ENCODE measurements at places on chromosomes 1 and 21. TPM values are rescaled to one million over a fixed set of nuclear protein-coding genes. Genes with fewer than 3 reads are reported as not detected.
A peak's percentile ranks its signal among the peaks of the same experiment; 100 is the strongest.

ATP6V1G3 gene
- total RNA-seq, result not detected

MAGI3 gene
- total RNA-seq, result 8.8 TPM

THEM5 gene
- total RNA-seq, result not detected

DTL gene
- total RNA-seq, result 19.9 TPM

TP73 gene
- total RNA-seq, result not detected

KRTAP20-4 gene
- not detected for total RNA-seq

PPIAL4G gene
- not detected for total RNA-seq

DNA sequence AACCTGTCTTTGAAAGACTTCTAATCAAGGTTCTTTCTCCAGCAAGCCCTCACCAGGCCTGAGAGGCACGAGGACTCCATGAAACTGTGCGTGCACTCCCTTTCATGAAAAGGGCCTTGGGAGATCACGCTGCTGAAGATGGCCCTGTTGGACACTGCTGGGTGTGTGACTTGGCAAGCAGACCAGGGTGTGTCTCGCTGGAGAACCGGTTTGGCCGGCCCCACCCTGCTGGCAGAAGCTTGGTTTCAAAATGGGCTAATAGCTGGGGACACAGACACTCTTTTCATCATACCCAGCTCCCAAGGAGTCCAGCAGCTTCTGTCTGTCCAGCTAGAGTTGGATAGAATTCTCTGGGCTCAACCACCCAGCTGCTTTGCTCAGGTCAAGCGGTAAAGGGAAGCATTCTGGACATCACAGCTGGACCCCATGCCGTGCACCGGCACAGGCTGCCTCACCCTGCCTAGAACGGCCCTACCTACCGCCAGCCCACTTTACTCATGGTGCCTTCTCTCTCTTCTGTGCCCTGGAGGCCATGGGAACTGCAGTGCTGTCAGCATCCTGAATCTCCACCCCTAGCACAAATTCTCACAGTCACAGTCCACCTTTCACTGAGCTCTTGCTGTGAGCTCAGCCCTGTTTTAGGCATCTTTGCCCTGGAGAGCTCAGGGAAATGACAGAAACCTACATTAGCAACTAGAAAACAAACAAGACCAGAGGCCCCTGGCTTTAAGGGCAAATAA lies 24.6 kb downstream of the PKP1 start:
- no peak overlapping the region for H3K4me3 ChIP-seq
- H3K36me3 ChIP-seq, result no peaks in the 10 kb centered on the region
- DNase-seq, result no peak
- no peaks in the 10 kb centered on the region for H3K4me1 ChIP-seq

- H3K36me3 ChIP-seq, result no peaks in the 10 kb centered on the region
- no peaks in the 10 kb centered on the region for H3K27me3 ChIP-seq
- no peak overlapping the region for H3K27ac ChIP-seq
- H3K4me1 ChIP-seq, result peaks cover 6% of the 10 kb centered on the region
These were observed 484.3 kb downstream of the LMO4 start for GRCh38 chr1:87812871-87813577.

- DNase-seq, result no peak
- no peak overlapping the region for H3K4me3 ChIP-seq
- peaks cover 5% of the 10 kb centered on the region for H3K27me3 ChIP-seq
- no peaks in the 10 kb centered on the region for H3K36me3 ChIP-seq
- H3K27ac ChIP-seq, result no peak overlapping the region
- no peaks in the 10 kb centered on the region for H3K4me1 ChIP-seq
These were observed 101.7 kb downstream of the ADAMTS1 start for GRCh38 chr21:26743524-26743923.

GRCh38 chr1:61519631-61520030 lies 205.3 kb downstream of the TM2D1 start:
- no peak overlapping the region for H3K4me3 ChIP-seq
- H3K27me3 ChIP-seq, result no peaks in the 10 kb centered on the region
- no peak for DNase-seq
- H3K4me1 ChIP-seq, result no peaks in the 10 kb centered on the region

- no peak overlapping the region for H3K4me3 ChIP-seq
- no peak for DNase-seq
- H3K27me3 ChIP-seq, result no peaks in the 10 kb centered on the region
- H3K36me3 ChIP-seq, result no peaks in the 10 kb centered on the region
- H3K4me1 ChIP-seq, result no peaks in the 10 kb centered on the region
These were observed 1366.0 kb downstream of the NCAM2 start for GRCh38 chr21:22364163-22364562.

DNA sequence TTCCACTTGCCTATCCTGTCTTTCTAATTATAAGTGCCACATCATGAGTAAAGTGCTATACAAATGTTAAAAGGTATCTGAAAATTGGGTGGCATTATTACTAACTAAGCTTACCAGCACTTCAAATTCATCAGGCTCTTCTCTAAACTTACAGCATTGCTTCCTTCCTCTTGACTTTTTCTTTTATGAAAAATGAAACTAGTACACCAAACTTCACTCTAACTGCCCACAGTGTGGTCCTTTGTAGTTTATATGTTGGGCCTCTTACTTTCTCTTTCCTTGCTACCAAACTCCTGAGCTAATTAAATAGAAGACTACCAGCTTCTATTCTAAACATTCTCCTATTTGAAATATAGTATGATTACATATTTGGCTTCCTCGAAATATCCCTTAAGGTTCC lies 81.8 kb downstream of the NOTCH2 start:
- H3K4me3 ChIP-seq, result no peak overlapping the region
- H3K27ac ChIP-seq, result 0 out of 2 replicates have a peak overlapping the region, but pooled peaks have one; percentile 44
- peaks cover 13% of the 10 kb centered on the region for H3K4me1 ChIP-seq
- DNase-seq, result no peak
- H3K27me3 ChIP-seq, result no peaks in the 10 kb centered on the region

DNA sequence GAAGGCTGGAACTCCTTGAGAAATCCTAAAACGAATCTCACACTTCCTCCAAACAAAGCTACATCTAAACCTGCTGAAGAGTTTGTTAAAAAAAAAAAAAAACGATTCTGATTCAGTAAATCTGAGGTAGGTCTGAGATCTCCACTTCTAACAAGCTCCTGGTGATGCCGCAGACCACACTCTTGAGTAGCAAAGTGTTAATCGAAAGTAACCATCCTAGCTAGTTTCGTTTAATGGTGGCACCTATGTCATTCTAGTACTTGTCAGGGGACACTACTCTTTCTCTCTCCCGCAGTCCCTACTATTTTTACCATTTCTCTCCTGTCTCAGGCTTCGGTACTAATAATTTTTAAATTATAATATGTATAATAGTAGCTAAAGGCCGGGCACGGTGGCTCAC lies 2.1 kb downstream of the CLCC1 start:
- H3K27me3 ChIP-seq, result no peaks in the 10 kb centered on the region
- no peak overlapping the region for H3K4me3 ChIP-seq
- H3K36me3 ChIP-seq, result no peaks in the 10 kb centered on the region
- H3K27ac ChIP-seq, result no peak overlapping the region

- no peaks in the 10 kb centered on the region for H3K36me3 ChIP-seq
- no peak for DNase-seq
- peaks cover 4% of the 10 kb centered on the region for H3K27me3 ChIP-seq
- H3K27ac ChIP-seq, result no peak overlapping the region
- peaks cover 15% of the 10 kb centered on the region for H3K4me1 ChIP-seq
- no peak overlapping the region for H3K4me3 ChIP-seq
These were observed 10.7 kb downstream of the RNF223 start for GRCh38 chr1:1063261-1063944.

GRCh38 chr1:36703526-36704208 lies 221.0 kb upstream of the CSF3R start:
- H3K36me3 ChIP-seq, result no peaks in the 10 kb centered on the region
- H3K27me3 ChIP-seq, result no peaks in the 10 kb centered on the region
- H3K4me1 ChIP-seq, result no peaks in the 10 kb centered on the region
- no peak overlapping the region for H3K27ac ChIP-seq
- no peak overlapping the region for H3K4me3 ChIP-seq

DNA sequence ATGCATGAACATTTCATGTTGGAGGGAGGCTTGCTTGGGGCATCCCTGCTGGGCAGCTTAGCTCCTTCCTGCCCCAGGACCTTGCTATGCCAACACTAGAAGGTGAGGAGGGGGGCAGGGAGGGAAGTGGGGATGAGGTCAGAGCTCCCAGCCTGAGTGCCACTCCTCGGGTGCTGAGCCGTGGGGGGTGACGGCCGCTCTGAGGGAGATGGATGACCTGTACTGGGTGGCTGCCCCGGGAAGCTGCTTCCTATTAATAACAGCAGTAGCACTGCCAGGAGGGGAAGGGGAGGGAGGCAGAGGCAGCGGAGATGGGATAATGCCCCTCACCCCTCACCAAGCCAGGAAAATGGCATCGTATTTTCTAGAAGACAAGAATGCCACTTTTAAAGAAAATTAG lies 60.6 kb downstream of the UBIAD1 start:
- peaks cover 21% of the 10 kb centered on the region for H3K27me3 ChIP-seq
- H3K4me3 ChIP-seq, result no peak overlapping the region
- H3K27ac ChIP-seq, result no peak overlapping the region
- no peaks in the 10 kb centered on the region for H3K36me3 ChIP-seq

DNA sequence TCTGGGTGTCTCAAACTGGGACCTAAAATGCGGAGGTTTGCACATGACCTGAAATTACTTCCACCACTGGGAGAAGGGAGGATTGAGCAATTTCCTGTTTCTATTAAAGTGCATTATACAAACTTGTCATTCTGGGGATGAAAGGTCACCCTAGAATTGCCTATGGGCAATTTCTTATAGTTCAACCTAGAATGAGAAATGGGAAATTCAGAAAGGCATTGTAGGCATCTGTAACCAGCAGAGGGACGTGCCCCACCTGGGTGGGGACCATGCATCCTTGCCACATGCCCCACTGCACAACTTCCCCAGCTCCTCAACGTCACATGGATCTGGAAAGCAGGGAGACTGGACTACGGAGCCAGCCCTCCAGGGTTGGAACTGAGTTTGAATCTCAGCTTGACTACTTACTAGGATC lies 47.0 kb downstream of the MRPL39 start:
- peaks cover 8% of the 10 kb centered on the region for H3K4me1 ChIP-seq
- H3K4me3 ChIP-seq, result no peak overlapping the region
- H3K27me3 ChIP-seq, result no peaks in the 10 kb centered on the region
- no peak overlapping the region for H3K27ac ChIP-seq
- peaks cover 1% of the 10 kb centered on the region for H3K36me3 ChIP-seq
- no peak for DNase-seq

DNA sequence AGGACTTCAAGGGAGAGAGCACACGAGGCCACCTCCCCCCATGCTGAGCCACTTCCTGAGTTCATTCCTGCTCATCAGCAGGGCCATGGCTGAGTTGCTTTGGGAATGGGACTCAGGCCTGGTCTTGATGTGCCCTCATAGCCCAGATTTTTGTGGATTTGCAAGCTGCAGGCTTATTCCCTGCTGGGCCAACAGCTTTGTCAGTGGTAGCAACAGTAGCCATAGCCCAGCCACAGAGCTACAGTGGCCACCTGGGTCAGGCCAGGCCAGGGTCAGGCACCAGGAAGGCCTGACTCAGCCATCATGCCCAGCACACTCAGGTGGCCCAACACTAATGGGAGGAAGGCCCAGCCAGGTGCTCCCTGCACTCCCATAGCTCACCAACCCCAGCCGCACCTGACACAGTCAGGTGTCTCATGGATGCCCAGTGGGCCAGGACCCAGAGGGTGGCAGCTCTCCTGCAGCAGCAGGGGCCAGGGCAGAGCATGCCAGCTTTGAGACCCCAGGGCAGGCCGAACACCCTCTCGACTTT lies 33.5 kb downstream of the EPHA2 start:
- no peak overlapping the region for H3K27ac ChIP-seq
- H3K4me1 ChIP-seq, result peaks cover 13% of the 10 kb centered on the region
- no peaks in the 10 kb centered on the region for H3K27me3 ChIP-seq
- H3K36me3 ChIP-seq, result peaks cover 34% of the 10 kb centered on the region

DNA sequence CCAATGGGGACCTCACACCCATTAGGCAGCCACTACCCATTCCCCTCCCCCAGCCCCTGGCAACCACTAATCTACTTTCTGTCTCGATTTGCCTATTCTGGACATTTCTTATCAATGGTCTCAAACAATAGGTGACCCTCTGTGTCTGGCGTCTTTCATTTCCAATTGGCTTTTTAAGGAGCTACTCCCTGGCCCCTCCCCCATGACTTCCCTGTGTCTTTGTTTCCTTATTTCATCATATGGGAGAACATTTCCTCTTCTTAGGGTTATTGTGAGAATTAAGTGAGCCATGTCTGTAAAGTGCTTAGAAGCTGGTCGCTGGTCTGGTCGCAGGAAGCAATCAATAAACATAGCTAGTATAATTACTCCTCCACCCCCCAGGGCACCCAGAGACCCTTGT lies 80.9 kb downstream of the SPSB1 start:
- peaks cover 8% of the 10 kb centered on the region for H3K36me3 ChIP-seq
- no peak overlapping the region for H3K4me3 ChIP-seq
- H3K4me1 ChIP-seq, result peaks cover 18% of the 10 kb centered on the region
- H3K27me3 ChIP-seq, result no peaks in the 10 kb centered on the region
- H3K27ac ChIP-seq, result no peak overlapping the region
- DNase-seq, result no peak

DNA sequence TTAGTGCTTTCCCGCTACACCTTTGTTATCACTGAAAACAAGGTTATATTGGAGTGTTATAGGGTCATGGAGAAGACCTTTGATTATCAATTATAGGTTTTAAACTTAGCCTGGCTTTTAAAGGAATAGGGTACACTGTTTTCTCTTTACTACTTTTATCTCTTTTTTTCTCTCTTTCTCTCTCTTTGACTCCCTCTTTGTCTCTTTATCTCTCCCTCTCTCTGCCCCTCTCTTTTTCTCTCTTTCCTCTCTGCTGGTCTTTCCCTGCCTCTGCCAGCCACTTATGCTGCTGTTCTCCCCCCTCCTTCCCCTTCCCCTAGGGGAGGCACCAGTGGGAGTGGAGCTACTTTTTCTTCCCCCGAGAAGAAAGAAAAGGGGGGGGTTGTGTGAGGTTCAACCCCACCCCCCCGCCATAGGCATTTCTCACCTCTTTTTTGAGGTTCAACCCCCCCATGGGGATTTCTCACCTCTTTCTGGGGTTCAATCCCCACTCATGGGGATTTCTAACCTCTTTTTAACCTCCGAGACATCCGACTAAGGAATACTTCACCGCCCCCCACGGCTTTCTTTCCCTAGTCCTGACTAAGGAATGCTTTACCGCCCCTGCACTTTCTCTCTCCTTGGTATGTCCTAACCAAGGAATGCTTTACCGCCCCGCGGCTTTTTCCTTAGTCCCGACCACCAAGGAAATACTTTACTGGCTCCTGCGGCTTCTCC lies 17.2 kb upstream of the ZBTB8B start:
- peaks cover 8% of the 10 kb centered on the region for H3K27me3 ChIP-seq
- no peak overlapping the region for H3K27ac ChIP-seq
- peak overlapping the region; percentile 30 for H3K4me3 ChIP-seq
- peak; percentile 74 for DNase-seq
- no peaks in the 10 kb centered on the region for H3K36me3 ChIP-seq

DNA sequence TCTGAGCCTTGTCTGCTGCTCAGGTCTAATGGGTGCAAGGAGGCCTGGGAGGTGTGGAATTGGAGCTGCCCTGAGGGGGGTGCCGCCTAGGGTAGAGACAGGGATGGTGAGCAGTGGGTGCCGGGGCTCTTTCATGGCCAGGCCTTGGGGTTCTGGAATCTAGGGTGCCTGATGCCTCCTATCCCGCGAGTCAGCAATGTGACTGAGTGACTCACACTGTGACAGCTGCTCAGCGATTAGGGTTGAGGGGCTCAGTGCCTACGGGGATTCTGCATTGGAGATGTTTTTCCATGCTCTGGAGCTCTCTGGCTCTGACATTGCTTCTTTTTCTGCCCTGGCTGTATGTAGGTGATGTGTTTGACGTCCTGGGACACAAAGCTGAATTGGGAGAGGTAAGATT lies 16.8 kb downstream of the ATP8B2 start:
- H3K4me1 ChIP-seq, result no peaks in the 10 kb centered on the region
- H3K27ac ChIP-seq, result no peak overlapping the region
- no peak overlapping the region for H3K4me3 ChIP-seq
- peaks cover 86% of the 10 kb centered on the region for H3K36me3 ChIP-seq
- DNase-seq, result no peak
- H3K27me3 ChIP-seq, result no peaks in the 10 kb centered on the region

Data from IMR-90 (cell line).